GM12878 (cell line): ENCODE measurements at places on chromosomes 12 and 14.
A peak's percentile ranks its signal among the peaks of the same experiment; 100 is the strongest.

- DNase-seq, result no peak
Measured at GRCh38 chr12:75446857-75447256, 33.7 kb upstream of the GLIPR1 start.

DNA sequence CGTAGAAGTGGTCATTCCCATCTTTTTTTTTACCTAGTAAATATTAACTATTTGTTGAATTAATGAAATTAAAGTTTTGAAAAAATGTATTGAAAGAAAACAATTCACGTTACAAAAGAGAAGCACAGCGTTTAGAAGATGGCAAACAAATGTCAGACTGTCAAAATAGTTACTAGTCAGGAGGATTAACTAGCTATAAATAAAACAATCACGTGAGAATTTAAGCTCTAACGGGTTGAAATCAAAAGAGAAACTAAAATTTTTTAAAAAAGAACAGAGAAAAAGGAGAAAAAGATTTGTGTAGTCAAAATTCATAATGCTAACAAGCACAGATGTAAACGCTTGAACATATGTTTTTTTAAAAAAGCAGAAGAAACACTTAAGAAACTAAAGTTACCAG lies 26.4 kb downstream of the DDHD1 start:
- no peak for DNase-seq

- no peak for DNase-seq
Measured at GRCh38 chr14:49553892-49554291, 32.3 kb downstream of the RPS29 start.

- DNase-seq, result peak; percentile 16
Measured at GRCh38 chr12:127162902-127163301, 1104.1 kb upstream of the TMEM132C start.

DNA sequence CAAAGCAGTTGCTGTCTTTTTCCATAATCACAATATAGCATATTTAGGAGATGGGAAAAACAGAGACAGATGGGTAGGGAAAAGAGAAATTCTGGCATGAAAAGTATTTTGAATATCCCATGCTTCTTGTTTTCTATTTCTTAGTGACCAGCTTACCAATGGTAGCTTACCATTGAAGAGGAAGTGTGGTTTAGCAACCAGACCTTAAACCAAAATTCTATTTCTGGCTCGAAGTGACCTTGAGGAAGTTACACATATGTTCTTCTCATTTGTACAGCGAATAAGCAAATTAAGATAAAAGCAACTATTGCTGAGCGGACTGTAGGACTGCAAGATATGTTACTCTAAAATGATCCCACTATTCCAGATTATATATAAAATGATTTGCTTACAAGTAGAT lies 82.9 kb downstream of the FGD4 start:
- peak; percentile 12 for DNase-seq

GRCh38 chr14:102442241-102443211 lies 67.0 kb downstream of the ANKRD9 start:
- DNase-seq, result no peak

DNA sequence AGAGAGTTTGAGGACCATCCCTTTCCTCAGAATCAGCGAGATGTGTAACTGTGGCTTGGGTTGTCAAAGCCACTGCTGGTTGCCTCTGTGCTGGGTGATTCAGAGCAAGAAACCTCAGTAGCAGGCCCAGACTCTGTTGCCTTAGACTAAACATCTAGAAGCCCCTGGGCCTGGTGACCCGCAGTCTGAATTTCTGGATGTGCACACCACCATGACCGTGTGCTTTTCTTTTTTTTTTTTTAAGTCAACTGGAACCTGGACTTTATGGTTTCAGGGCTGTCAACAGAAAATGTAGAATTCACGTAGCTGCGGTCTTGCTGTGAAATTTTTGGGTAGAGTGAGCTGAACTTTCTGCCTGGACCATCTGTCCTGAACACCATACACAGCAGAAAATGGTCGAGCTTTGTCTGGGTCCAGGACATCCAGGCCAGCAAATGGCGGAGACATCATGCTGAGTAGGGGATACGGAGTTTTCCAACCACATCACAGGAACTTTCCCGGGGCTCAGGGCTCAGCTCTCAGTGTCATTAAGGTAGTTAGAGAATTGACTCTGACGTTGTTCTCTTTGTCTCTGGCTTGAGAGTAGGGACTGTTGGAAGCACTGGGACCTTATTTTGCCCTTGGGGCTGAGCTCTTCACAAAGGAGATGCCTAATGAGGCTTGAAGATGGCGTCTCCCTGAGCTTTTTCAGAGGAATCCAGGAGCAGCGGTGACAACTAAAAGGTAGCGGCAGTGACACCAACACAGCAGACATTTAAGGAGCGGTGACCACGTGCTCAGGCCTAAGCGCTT lies 23.0 kb upstream of the BATF start:
- peak; percentile 80 for DNase-seq

DNA sequence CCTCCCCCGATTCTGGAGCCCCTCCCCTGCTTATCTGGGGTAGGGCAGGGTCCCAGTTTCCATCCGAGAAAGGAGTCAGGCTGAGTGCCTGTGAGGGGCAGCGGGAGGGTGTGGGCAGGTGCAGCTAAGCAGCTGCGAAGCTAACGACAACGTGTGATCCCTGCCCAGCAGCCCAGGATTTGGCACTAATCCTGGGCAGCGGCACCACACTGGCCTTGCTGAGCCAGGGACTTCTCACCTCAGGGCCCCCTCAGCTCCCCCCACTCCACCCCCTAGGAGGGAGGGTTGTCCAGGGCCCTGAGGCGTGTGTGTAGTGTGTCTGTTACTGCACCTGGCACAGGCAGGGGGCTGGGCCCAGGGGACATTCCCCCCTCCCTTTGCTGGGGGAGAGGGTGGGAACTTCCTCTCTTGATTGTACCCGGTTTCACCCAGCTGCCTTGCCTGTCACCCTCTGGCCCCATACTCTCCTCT lies 1.8 kb downstream of the SMIM41 start:
- DNase-seq, result no peak

GRCh38 chr14:25411781-25412757 lies 362.1 kb upstream of the STXBP6 start:
- no peak for DNase-seq

DNA sequence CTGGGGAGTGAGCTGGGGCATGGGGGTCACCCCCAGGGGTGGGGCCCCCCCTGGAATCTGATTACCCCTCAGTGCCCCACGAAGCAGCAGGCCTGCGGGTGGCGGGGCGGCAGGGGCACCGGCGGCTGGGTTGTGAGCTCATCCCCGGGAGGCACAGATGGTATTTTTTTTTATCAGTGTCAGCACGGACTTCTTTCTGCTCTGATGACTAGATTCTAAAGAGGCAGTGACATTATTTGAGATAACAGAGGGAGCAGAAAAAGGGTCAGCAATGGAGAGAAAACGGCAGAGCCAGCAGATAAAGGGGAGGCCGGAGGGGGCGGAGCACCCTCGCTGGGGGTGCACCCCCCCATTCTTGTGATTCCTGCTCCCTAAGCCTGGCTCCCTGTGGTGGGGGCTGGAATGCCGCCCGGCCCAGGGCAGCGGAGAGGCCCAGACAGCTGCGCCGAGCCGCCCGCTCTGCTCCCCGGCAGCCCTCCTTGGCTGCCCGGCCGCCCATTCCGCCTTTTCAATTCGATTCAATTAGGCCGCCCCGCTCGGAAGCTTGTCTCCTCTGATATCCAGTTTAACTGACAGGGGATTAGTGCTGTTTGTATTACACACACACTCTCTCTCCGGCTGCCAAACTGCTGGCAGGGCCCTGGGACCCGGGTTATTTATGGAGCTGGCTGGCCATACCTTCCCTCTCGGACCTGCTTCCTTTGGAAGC lies 32.9 kb downstream of the MVK start:
- no peak for DNase-seq

- DNase-seq, result no peak
Measured at GRCh38 chr12:3127832-3128231, 50.7 kb downstream of the TSPAN9 start.

GRCh38 chr14:76193696-76194095 lies 42.0 kb downstream of the GPATCH2L start:
- no peak for DNase-seq

DNA sequence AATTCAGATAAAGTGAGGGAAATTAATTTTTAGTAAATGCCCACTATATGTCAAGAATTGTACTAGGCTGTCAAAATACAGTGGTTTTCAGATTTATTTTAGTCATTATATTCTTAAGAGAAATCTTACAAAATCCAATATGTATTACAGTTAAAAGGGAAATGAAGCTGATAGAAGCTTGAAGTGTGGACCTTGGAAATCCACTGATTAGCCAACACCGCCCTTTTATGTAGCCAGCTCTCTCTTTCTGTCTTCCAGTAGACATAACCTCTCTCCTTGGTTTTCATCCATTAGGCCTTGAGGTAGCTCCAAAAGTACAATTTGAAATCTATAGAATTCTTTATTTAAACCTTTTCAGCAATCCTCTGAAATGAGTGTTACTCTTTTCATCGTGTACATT lies 63.2 kb downstream of the USP15 start:
- no peak for DNase-seq

DNA sequence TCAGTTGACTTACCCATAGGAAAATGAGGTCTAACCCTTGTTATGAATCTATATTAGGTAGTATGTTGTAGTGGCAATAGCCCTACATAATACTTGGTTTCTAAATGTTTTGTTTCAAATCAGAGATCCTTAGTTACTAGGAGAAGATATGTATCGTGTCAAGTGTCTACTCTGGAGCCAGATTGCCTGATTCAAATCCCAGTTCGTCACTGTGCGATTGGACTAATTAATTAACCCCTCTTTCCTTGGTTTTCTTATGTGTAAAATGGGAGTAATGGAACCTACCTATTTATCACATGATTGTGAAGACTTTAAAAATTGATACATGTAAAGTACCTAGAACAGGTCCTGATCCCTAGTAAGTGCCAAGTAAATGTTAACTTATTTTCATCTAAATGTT lies 1.4 kb downstream of the LETMD1 start:
- DNase-seq, result no peak

DNA sequence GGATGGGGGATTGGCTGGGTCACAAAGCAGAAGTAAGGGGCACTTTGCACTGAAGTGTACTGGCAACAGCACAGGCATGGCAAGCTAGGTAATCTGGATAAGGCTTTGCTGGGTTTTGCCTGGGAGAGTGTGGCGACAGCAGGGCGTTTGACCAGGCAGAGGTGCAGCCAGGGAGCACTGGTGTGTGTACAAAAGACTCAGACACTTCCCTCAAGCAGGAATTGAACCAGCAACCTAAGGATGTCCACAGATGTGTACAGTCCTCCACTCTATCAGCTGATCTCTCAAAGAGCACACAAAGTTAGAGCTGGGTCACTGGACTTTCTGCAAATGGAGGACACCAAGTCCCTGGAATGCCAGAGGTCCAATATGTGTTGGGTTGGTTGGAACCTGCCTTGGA lies 15.4 kb upstream of the RNASE4 start:
- no peak for DNase-seq

DNA sequence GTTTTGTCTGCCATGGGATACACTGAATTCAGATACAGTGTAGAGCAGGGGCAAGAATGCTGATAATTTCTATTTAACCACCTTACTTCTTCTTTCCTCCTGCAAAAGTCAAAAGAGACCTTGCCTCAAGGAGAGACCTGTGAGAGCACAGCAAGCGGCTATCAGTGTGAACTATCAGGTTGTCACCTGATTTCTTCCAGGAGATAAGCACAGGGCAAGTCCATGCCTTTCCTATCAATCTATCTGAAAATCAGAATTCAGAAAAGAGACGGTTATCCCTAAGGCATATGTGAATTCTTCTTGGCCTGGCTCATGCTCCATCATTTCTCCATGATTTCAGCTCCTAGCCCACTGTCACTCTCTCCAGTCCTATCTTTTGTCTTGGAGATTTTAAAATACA lies 128.9 kb upstream of the CCND2 start:
- no peak for DNase-seq

DNA sequence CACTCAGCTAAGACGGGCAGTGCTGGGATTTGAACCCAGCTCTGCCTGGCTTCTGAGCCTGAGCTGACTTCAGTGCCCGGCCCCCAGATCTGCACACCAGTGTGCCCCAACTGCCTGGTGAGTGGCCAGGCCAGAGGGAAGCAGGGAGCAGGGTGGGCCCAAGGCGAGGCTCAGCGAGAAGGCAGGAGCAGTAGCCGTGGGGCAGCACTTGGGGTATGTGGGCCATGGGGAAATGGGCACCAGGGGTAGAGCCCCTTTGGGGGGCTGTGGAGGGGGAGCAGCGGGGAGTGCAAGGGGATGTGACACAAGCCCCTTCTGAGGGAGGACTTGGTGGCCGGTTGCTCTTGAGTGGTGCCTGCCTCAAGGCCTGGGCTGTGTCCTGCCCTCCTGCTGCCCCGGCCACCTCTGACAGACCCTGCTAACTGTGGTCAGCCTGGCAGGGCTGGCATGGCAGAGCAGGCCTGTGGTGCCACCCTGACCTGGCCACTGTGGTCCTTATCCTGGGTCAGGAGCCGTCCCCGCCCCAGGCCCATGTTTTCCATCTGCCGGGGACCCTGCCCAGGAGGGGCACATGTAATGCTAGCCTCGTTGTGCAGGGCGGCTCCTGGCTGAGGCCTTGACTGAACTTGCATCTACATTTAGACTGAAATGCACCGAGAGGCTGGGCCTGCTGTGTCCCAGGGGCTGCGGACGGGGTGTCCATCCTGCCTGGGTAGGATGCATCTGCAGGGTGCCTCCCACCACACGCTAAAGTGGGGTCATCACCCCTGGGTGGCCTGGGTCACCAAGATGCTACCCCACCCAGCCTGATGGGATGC lies 90.5 kb downstream of the KIF26A start:
- no peak for DNase-seq

- no peak for DNase-seq
Measured at GRCh38 chr12:64740646-64741045, 18.6 kb downstream of the GNS start.

DNA sequence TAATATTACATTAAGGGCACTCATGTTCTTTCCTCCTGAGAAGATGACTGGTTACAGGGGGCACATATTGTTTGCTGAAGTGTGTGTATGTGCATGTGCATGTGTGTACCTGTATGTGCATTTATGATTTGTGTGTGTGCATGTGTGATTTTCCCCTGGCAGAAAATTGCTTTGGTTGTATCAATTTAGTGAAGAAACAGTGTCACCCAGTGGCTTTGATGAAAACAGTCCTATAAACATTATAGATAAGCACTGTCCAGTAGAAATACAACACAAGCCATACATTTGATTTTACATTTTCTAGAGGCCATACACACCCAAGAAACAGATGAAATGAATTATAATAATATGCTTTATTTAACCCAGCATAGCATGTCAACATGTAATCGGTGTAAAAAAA lies 8.6 kb downstream of the PDE3A start:
- no peak for DNase-seq

DNA sequence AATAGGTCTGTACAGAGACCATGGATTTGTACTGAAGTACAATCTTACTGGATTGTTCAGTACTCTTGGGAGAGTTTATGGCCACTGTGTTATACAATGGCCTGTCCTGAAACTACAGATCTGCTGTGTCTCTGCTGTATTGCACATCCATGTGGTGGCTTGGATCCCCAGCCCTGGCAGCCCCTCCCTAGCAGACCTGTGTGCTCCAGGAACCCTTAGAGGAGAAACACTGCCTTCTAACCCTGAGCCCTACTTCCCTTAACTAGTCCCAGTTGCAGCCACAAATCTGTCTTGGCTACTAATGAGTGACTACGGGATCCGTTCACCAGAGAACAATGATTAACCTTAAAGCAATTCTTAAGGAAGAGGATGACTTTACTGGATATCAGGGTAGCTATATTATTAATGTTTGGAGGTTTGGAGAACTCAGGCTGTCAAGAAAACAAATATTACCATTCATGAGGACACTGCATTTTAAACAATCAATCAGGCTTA lies 27.7 kb downstream of the RNF34 start:
- DNase-seq, result no peak
